Epithelial cell of umbilical artery (primary cell): ENCODE measurements at places on chromosomes 3 and 15. TPM values are rescaled to one million over a fixed set of nuclear protein-coding genes. Genes with fewer than 3 reads are reported as not detected.

GOLGA6L7 gene
- not detected in 2 replicates for total RNA-seq

LTK gene
- total RNA-seq: under 0.01 TPM in 1 of 2 replicates, not detected in the other

INSYN1 gene
- total RNA-seq: not detected in 2 replicates

AADACL2 gene
- total RNA-seq: not detected in 2 replicates

ITIH3 gene
- total RNA-seq: not detected in 2 replicates

MAP6D1 gene
- 1.3 and 3.0 TPM in 2 replicates for total RNA-seq

RLBP1 gene
- total RNA-seq: not detected in 2 replicates

MCF2L2 gene
- 1.2 and 1.3 TPM in 2 replicates for total RNA-seq

FGD5 gene
- 54.0 and 58.8 TPM in 2 replicates for total RNA-seq

SH2D7 gene
- not detected in 2 replicates for total RNA-seq

SLC51A gene
- total RNA-seq: not detected in 2 replicates

GOLGA8T gene
- total RNA-seq: under 0.01 and 0.15 TPM in 2 replicates

GOLGA6L4 gene
- total RNA-seq: 0.97 and 1.7 TPM in 2 replicates

KCNAB1 gene
- 0.32 and 2.0 TPM in 2 replicates for total RNA-seq

NR2F2 gene
- 0.91 and 0.97 TPM in 2 replicates for total RNA-seq

CELSR3 gene
- total RNA-seq: under 0.01 and 0.15 TPM in 2 replicates

ZNF385D gene
- under 0.01 TPM in 1 of 2 replicates, not detected in the other for total RNA-seq

PLSCR5 gene
- not detected in 2 replicates for total RNA-seq

APBA2 gene
- 35.7 and 37.4 TPM in 2 replicates for total RNA-seq

AMOTL2 gene
- total RNA-seq: 79.0 and 119 TPM in 2 replicates

MAP2K5 gene
- 2.7 and 3.6 TPM in 2 replicates for total RNA-seq

CIDEC gene
- not detected in 2 replicates for total RNA-seq

HRG gene
- not detected in 2 replicates for total RNA-seq

GNAT1 gene
- not detected in 2 replicates for total RNA-seq

AGBL1 gene
- total RNA-seq: not detected in 2 replicates

GNAI2 gene
- 319 and 452 TPM in 2 replicates for total RNA-seq

CCDC51 gene
- total RNA-seq: 20.1 and 24.6 TPM in 2 replicates

GBE1 gene
- total RNA-seq: 137 and 141 TPM in 2 replicates

LDHAL6B gene
- total RNA-seq: not detected in 2 replicates

C3orf20 gene
- not detected in 2 replicates for total RNA-seq
